ENCODE measurements at places on chromosomes 3 and 15.

DNA sequence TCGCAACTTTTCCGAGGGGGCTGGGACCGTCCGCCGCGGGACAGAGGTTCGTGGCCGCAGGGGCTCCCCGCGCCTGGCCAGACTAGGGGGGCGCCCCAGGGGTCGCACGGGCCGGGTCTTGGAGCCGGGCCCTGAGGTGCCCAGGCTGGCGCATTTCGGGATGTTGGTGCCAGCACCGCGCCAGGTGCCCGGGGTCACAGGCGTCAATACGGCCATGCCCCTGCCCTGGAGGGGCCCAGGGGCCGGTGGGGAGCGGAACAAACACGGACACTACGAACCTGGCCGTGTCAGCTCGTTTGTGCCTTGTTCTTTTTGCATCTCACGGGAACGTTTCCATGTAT, 366 bp downstream of the TM6SF1 start:
- DNase-seq, result no peak

DNA sequence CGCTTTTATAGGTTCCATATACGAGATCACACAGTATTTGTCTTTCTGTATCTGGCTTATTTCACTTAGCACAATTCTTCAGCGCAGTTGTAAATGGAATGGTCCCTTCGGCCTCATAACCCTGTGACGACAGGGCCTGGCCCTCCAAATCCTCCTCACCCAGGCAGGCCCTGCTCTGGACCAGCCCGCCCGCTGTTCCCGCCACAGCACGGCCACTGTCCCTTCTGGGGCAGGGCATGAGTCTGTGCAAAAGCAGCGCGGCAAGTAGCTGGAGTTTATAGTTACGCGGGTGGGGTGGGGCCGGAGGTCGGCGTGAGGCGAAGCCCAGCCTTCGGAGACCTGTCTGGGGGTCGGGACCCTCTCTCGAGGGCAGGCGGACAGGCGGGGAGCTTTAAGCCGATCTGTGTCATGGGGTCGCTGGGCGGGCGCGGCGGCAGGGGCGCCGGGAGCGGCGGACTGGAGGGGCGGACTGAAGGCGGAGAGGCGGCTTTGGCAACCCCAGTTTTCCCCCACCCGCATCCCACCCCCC, 543 bp downstream of the ARPIN start:
- no peak for DNase-seq

- DNase-seq, result no peak
Observed at GRCh38 chr15:91921188-91921842, 67.8 kb downstream of the SLCO3A1 start.

- DNase-seq, result no peak
Observed at GRCh38 chr3:119195911-119196310, 22.5 kb downstream of the UPK1B start.

DNA sequence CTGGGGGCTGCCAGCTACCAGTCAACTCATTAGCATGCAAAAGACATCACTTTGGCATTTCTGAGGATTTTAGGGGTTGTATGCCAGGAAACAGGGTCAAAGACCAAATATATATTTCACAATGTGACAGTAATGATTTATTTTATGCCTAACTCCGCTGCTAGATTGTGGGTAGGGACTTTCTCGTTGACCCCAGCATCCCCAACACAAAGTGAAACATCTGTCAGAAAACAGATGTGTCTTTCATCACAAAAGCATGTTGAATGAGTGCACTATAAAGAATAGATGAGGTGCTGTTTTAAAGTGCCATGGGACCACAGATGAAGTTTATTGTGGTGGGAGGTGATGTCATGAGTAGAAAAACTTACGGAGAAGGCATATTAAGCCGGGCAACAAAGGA, 59.7 kb downstream of the ITPR1 start:
- DNase-seq, result no peak

GRCh38 chr3:172846103-172846561, 95.6 kb downstream of the ECT2 start:
- DNase-seq, result no peak

DNA sequence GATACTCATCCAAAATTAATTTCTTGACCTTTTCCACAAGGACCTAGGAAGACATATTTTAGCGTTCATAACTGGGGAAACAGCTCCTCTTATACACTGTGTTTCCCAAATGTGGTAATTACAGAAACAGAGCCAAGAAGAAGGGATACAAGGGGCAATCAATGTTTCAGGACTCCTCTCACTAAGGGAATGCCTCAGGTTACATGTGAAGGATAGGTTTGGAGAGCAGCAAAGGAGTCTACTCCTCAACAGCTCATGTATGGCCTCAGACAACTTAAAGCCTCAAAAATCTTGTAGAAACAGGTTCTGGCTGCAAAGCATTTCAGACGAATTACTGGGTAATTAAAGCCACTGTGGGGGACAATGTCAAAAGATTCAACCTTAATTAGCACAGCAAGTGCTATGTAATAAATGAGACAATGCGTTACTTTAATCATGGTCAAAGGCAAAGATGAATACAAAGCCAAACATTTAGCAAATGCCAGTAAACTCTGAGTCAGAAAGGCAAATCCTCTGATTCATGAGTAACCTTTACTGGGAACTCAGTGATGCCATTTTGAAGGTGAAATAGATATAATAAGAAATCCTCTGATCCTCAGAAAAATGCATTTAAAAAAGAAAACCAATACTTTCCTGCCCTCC, 1111.2 kb downstream of the TUSC7 start:
- no peak for DNase-seq

GRCh38 chr3:100401674-100402041, 319 bp downstream of the LNP1 start:
- DNase-seq, result peak; percentile 74

- no peak for DNase-seq
Observed at GRCh38 chr15:76964157-76964556, 30.8 kb upstream of the PSTPIP1 start.

- DNase-seq, result no peak
Observed at GRCh38 chr3:102162251-102162650, 272.6 kb upstream of the ZPLD1 start.

DNA sequence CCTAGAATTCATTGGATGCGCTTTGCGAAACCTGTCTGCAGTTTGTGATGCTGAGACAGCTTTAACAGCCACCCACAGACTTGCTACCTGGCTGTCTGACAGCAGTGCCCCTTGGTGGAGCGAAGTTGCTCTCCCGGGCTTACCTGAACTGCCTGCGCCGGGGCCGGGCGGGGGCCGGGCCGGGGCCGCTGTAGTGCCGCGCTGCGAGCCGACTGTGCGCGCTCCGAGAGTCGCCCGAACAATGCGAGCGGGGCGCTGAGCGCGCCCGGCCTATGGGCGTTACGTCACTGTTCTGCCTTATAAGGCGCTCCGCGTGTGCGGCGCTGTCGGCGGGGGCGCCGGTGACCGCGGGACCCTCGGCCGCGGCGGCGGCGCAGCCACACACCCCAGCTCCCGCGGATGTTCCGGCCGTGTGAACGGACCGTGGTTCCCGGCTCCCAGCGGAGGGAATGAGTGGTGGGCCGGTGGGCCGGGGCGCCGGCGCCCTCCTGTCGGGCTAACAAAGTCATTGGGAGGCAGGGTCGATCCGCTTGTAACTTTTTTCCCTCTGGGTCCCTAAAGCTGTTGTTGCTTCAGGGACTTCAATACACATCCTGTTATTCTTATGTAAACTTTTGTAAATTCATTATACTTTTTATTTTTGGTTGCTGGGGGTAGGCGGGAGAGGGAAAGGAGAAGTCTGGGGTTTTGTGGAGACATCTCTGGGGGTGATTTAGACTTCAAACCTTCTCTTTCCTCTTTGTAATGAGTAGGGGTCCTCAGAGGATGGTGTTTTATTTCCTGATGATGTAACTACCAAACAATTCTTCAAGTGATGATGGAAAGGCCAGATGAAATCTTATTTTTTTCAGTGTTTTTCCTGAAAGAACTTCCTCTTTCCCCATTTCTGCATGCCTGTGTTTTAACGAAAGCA, 58.5 kb downstream of the CMSS1 start:
- DNase-seq, result peak; percentile 40

- DNase-seq, result no peak
Observed at GRCh38 chr3:48835650-48836366, 11.9 kb downstream of the PRKAR2A start.

DNA sequence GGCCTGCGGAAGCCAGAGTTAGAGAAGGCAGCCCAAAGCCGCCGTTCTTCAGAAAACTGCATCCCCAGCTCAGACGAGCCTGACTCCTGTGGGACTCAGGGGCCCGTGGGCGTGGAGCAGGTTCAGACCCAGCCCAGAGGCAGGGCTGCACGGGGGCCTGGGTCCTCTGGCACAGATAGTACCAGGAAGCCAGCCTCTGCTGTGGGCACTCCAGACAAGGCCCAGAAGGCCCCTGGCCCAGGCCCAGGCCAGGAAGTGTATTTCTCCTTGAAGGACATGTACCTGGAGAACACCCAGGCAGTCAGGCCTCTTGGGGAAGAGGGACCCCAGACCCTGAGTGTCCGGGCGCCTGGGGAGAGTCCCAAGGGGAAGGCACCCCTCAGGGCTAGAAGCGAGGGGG, 23.1 kb downstream of the ALPK3 start:
- DNase-seq, result no peak

GRCh38 chr15:41256577-41257038, 25.5 kb downstream of the CHP1 start:
- no peak for DNase-seq

DNA sequence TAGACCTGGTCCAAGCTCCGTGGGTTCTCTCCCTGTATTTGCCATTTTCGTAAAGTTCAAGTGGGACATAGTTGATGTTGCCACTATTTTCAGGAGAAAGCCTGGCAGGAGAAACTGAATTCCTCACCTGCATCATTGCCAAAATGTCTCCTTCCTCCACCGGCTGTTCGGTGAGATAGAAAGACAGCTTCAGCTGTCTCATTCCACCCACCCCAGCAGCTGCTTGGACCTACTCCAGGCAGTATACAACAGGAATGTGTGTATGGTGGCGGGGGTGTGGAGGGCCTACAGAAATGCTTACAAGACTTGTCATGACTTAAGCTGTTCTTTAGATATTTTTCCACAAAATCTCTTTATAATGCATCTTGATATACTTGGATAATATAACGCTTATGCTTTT, 132.7 kb upstream of the RAP2B start:
- DNase-seq, result no peak

GRCh38 chr15:65254356-65254755, 32.3 kb downstream of the PARP16 start:
- DNase-seq, result no peak

- DNase-seq, result no peak
Observed at GRCh38 chr15:68316061-68316804, 38.7 kb downstream of the FEM1B start.

DNA sequence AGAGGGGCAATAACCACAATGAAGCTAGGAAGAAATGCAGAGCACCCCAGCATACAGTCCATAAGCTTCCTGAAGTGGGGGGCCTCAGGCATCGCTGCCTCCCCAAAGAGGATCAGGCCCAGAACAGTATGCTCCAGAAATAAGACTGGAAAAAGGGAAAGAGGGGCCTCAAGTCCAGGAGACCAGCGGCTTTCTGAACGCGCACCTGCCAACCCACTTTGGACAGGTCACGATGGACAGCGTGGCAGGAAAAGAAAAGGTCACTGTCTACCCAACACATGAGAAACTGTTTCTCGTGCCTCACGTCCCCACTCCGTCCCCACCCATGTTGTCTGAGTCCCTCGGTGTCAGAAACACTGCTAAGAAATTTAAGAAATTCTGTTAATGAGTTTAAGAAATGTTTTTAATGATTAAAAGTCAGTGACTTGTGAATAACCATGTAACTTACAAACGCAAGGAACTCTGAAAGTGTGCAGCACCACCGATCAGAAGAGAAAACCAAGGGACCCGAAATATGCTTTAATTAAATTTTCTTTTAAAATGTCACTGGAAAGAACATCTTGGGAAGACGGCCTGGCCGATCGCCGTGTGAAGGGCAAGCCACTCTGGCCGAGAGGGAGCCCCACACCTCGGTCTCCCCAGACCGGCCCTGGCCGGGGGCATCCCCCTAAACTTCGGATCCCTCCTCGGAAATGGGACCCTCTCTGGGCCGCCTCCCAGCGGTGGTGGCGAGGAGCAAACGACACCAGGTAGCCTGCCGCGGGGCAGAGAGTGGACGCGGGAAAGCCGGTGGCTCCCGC, 1.7 kb upstream of the PPARG start:
- no peak for DNase-seq

DNA sequence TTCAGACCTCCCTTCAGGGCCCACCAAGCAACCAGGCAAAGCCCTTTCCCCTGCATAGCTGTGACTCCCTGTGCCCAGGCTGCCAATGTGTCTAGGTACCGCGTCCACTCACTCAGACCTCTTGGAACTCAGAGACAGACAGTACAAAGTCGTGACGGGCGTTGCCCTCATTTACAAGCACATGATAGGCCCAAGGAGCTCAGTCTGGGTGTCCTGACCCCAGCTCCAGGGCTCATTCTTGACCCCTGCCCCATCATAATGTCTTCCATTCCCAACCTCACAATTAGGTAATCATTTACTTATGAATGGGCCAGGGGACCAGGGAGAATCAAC, 56.0 kb downstream of the KLF13 start:
- no peak for DNase-seq

DNA sequence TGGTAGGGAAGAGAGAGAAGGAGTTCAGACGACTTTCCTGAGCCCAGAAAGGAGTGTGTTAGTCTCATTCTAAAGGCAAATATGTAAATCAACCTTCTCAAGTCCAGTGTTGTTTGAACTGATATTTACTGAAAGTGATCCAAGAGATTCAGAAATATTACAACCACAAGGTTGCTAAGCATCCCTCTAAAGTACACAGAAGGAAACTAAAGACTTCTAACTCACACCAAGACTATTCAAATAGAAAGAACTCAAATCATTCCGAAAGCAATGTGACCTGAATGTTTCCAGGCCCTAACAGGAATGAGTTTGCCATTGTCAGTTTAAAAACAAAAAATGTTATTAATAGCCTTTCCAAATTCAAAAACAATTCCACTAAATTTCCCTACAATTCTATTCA, 56.9 kb upstream of the VGLL3 start:
- DNase-seq, result no peak

- no peak for DNase-seq
Observed at GRCh38 chr15:63605816-63606215, 8.6 kb downstream of the FBXL22 start.

GRCh38 chr3:122714273-122714672, 33.6 kb downstream of the PARP14 start:
- no peak for DNase-seq

DNA sequence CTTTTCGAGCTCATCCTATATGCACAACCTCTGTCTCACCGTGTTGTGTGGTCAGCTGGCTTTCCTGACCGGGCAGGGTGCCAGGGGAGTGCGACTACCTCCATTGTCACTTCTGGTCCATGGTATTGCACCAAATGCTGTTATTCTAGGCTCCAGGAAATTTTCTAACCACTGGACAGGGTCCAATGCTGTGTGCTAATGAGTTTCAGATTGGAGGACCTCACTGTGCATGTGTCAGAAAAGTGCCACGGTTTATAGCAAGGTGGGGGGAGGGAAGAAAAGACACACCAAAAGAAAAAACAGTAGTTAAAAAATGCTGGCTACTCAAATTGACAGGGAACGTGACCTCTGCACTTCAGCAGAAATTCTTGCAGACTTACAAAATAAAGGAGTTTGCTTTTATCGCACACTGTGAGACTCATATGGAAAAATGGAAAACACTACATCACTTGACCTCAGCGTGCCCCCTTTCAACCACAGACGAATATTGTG, 480.1 kb downstream of the FOXP1 start:
- no peak for DNase-seq
